ENCODE measurements at places on chromosomes 11 and 22.

DNA sequence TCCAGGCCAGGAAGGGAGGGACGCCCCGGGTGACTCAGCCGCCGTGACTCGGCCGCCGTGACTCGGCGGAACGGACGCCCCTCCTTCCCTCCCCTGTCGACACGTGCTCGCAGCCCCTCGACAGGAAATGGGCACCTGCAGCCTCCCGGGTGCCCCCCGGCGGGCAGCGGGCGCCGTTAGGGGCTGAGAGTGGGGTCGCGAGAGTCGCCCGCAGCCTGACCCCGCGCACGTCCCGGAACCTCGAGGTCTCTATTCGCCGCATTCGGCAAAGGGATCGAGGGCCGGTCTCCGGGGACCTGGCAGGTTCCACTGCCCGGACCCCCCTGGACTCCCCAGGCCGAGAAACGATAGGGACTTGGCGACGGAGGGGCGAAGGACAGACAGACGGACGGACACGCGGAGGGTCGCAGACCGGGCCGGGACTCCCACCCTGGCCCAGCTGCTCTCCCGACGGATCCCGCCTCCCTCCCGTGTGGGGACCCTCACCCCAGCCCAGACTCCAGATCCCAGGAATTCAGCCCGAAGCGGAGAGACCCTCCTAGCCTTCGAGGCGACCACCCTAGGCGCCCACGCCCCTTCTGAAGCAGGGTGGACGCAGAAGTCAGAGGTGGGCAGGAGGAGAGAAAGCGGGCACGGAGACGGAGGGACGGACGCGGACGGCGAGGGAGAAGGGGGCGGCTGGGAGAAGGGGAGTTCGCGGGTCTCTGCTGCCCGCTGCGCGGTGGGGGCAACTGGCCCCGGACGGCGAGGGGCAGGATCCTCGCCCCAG is 648 bp downstream of the FOSL1 start:
- no peak for DNase-seq

DNA sequence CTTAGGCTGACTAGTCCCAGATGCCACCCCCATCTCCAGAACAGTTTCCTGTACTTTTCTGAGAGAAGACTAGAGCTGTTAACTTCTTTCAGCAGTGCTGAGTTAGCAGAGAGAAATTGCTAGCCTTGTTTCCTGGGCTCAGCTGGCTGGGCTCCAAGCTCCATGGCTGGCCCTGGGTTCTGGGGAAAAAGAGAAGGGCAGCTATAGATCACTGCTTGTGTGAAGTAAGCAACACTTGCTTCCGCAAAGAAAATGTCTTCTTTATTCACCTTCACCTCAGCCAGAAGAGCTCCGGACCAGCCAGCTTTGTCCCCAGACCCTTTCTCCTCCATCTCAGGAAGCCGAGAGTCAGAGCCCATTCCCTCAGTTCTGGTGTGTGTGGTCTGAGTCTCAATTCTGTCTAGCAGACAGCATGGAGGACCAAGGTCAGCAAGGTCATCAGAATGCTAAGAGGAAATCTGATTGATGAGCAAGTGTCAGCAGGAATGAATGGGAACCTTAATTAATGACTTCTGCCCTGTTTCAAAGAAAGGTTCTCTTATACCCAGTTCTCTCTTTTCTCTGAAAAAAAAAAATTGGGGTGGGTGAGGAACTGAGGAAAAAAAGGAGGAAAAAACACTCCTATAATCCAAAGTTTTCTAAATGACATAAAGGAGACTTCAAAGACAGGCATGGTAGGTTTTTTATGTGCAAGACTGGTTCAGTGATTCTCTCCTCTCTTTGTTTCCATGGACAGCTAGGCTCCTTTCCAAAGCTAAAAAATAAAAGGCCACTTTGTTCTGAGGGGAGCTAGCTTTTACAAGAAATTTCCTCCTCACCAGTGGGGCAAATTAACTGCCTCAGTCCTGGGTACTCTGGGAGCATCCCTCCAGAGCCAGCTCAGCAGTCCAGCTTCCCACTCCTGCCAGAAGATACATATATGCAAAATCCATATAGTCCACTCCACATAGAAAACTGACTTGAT is 63.6 kb upstream of the FAM181B start:
- peak; percentile 14 for DNase-seq

DNA sequence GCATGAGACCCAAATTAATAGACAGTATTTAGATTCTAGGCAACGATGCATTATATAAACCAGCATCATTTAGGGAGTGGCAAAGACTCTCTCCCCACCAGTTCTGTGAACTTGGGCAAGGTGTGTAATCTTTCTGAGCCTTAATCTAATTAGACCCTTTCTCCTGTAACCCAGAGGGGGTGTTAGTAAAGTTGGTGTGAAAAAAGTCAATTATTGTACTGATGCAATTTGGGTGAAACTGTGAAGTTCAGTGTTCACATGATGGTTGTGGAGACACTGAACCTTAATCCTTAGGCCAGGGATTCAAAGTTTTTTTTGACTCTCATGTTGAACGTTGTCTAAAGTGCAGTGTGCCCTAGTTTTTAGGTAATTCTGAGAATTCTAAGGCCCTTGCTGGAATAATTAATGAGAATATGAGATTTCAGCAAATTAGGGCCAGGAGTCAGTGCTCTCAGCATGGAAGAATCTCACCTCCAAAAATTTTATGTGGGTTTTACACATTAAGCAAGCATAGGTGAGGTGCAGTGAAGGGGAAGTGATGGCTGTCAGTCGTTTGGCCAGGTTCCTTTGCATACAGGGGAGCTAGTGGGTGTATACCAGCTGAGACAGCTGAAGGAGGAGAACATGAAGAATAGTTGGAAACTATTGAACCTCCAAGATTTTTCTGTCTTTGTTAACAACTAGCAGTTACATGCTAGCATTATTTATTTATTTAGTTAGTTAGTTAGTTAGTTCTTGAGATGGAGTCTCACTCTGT is 94.2 kb downstream of the PTPRJ start:
- no peak for DNase-seq

GRCh38 chr11:103067118-103067517 is 24.8 kb downstream of the DCUN1D5 start:
- no peak for DNase-seq

DNA sequence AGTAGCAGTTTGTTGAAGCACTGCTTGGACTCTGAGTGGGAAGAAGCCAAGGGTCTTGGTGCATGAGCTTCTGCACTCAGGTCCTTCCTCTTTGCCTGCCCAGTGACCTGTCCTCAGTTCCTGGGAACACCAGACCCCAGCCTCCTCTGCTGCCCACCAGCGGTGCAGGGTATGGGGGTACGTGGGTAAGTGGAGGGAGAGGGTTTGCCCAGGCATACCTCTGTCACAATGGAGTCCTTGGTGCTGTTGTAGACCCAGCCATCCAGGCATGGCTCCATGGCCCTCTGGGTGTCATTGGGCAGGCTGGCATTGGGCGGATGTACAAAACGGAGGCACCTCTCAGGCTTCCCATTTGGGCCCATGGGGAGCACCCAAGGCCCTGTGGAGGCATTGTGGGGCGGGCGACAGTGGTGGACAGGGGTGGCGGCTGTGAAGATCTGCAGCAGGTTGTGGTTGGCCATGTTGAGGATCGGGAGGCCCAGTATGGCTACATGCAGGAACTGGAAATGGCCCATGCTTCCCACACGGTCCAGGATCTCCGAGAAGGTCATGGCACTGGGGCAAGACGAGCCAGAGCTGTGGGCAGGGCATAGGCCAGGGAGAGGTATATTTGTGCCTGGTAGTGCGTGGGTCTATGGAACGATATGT is 1.1 kb downstream of the SLC22A8 start:
- no peak for DNase-seq

- no peak for DNase-seq
Measured at GRCh38 chr11:27297616-27298015, 65.4 kb downstream of the CCDC34 start.

DNA sequence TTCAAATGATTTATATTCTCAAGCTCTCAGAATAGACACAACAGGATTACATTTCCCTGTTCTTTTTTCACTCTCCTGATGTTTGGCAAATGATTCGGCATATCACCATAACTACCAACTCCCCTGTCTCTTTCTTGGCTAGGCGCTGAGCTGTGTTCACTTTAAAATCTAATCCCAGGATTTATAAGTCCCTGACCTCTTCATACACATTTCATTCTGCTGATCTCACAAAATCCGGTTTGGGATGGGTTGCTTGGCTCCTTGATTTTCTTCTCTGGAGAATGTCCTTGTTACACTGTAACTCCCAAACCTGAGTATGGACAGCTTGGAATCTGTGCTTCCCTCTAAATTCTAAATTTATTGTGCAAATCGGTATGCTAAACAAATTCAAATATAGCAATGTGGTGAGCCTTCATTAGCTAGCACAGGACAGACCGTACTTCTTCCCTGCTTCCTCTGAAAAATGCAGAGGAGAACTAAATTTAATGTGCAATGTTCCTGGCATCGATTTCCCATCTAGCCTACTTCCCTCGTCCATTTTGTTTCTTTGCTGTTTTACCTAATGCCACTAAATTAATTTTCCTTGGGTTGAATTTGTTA is 858.5 kb upstream of the FAT3 start:
- peak; percentile 76 for DNase-seq

GRCh38 chr11:69892237-69892985 is 73.2 kb upstream of the FGF3 start:
- no peak for DNase-seq

- peak; percentile 89 for DNase-seq
Measured at GRCh38 chr11:35525501-35526175, at the start of gene PAMR1. Gene PAMR1 (minus strand): TSS chr11:35525616. CDS start chr11:35525585, 31 bp downstream.

DNA sequence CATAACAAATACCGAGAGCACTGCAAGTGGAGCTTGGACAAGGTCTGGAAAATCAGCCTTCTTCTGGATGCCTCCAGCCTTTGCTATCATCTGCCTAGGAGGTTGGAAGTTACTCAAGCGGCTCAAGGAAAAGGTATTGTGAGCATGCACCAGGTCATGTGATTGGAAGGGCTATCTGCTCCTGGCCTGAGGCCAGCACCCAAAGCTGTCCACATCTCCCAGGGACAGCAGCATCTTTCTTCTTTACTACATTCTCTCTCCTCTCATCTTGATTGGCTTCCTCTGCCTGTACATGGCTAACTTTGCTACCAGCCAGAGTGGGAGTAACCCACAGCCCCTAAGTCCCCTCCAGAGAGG is 44.2 kb upstream of the AMPD3 start:
- DNase-seq, result no peak

GRCh38 chr11:118415739-118416068 is 14.3 kb downstream of the ATP5MG start:
- DNase-seq, result no peak

DNA sequence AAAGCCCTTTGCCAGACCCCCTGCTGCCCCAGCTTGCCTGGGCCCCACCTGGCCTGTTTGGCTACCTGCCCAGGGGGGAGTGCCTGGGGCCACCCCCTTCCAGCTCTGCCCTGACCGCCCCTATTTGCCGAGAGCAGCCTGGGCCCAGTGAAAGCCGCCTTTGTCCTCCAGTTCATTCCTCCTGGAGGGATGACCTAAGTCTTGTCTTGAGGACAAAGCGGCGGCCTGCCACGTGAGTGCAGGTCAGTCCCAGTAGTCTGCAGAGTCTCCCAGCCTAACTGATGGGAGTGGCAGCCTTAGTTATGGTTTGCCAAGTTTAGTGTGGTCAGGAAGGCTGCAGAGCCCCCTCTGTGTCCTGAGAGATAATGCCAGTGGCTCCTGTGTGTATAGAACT is 115.9 kb upstream of the CRYBB3 start:
- no peak for DNase-seq

DNA sequence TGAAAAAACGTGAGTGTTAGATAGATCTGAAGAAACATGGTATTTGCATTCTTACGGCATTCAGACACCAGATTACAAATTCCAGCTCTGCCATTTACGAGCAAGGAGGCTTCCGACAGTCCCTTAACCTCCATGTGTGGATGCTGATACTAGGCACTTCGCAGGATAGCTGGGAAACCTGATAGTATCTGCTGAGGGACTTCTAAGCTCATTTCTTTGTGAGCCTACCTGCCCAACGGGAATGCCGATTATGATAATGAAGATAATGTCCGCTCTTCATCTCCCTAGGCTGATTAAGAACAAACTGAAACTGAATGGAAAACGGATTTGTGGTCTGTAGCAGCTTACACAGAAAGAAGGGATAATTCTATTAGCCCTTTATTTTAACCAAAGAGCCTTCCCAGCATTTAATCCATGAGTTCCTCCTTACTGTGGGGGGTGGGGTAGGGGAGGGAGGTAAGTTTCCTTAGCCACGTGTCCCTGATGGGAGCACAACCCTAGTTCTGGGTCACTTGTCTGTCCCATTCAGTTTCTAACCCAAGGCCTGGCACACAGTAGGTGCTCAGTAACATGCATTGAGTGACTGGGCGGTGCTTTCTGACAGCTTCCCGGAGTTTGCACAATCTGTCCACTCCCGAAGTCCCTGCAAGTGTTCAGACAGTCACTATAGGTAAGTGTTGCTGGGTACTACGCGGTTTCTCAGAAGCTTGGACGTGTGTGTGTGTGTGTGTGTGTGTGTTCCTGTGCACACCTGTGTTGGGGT is 39.2 kb downstream of the CD6 start:
- no peak for DNase-seq

GRCh38 chr11:8309862-8310261 is 46.2 kb upstream of the LMO1 start:
- DNase-seq, result no peak

- DNase-seq, result no peak
Measured at GRCh38 chr11:12134236-12134585, 23.8 kb downstream of the MICAL2 start.

DNA sequence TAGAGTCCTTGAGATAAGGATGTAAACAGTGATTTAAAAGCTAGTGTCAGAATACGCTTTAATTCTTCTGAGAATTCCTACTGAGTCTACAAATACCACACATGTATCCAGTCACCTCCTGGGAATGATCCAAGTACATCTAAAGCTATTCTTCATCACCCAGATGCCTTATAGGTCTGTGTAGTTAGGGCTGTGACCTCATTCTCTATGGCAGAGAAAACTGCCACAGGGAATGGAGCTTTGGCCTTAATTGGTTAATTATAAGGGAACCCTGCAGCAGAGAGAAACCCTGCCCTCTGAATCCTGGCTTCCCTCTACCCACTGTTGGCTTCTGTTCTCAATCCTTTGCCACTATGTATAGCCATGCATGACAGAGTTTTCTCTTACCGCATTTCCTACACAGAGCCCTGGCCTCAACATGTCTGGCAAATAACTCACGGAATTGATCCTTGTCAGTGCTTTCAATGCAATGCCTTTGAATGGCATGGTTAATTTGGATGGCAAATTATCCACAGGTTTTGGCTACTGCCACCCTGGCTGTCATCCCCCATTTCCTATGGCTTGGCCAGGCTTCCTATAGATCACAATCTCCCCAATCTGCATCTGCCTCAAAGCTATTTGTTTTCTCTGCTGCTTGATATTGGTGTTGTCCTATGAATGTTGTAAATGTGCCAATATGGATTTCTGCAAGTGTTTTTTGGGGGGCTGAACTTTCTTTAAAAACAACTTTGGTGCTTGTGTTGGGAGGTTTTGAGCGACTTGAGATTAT is 2.9 kb downstream of the DIXDC1 start:
- peak; percentile 49 for DNase-seq

- DNase-seq, result peak; percentile 45
Measured at GRCh38 chr11:108927791-108928545, 263.1 kb downstream of the DDX10 start.

DNA sequence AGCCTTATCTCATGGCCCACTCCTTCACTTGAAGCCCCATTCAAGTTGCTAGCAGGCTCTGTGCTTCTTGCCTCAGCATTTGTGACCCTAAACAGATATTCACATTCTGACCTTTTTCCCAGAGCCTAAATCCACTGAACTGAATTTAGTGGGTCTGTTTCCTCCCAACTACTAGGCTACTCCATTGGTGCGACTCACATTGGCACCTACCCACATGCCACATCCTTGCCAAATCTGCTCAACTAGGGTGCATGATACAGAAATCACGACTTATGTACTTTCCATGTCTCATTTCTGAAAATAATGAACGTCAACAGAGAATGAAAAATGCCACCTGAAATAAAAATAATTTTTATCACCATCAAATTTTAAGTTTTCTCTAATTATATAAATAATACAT is 8.4 kb upstream of the MMP12 start:
- no peak for DNase-seq

GRCh38 chr22:39279170-39279850 is 34.5 kb upstream of the PDGFB start:
- peak; percentile 19 for DNase-seq

Data from tongue (tissue), 3 donors.